ENCODE measurements at places on chromosomes 5 and 9.

DNA sequence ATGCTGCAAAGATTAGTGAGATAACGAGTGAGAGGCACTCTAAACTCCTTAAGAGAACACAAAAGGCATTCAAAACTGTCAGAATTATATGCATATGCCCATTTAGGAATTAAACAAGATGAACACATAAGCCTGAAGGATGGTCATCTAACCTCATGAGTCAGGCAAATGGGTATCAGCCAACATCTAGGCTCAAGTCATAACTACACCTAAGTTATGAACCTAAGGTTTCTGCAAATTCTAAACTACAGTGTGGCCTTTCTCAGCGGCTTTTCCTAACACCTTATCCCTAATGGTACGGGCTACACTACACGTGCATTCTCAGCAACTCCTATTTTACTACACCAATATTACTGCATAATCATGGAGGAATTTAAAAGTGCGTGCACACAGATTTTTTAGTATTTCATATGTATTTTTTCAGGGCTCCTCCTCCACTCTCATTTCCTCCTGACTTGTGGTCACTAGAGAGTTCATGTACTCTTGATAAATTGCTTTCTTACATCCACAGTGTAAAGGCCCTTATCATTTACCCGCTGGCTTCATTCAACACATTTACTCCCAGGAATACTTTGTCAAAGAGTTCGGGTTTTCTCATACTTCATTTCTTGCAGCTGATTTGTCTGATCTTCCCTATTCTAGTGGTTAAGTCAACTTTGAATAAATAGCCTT lies 316.5 kb downstream of the BNC2 start:
- DNase-seq, result no peak
- no peaks in the 10 kb centered on the region for H3K36me3 ChIP-seq
- no peak overlapping the region for H3K27ac ChIP-seq
- no peak overlapping the region for H3K4me3 ChIP-seq
- H3K27me3 ChIP-seq, result no peaks in the 10 kb centered on the region
- H3K4me1 ChIP-seq, result no peaks in the 10 kb centered on the region

DNA sequence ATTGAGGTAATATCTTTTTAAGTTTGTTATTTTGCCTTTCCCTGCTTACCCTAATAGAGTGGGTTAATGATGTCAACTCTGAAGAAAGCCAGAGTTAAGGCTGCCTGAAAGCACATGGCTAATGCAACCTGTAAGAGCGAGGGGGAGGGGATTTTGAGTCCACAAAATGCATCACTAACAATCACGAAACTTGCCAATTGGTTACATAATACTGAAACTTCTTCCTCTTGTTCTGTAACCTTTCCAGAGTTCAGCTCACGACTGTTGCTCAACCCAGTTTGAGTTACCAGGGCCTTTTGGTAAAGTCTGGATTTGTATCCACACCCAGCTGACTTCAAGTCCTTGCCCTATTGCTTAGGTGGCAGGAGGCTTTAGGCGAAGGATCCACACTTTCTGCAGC lies 308.8 kb downstream of the EFNA5 start:
- peaks cover 58% of the 10 kb centered on the region for H3K4me1 ChIP-seq
- H3K27ac ChIP-seq, result peak overlapping the region; percentile 63
- H3K36me3 ChIP-seq, result peaks cover 10% of the 10 kb centered on the region
- no peaks in the 10 kb centered on the region for H3K27me3 ChIP-seq
- no peak overlapping the region for H3K4me3 ChIP-seq

- H3K27me3 ChIP-seq, result peaks cover 9% of the 10 kb centered on the region
- H3K27ac ChIP-seq, result no peak overlapping the region
- H3K36me3 ChIP-seq, result no peaks in the 10 kb centered on the region
- no peak for DNase-seq
- H3K4me1 ChIP-seq, result peaks cover 8% of the 10 kb centered on the region
Measured at GRCh38 chr5:31153521-31153920, 40.0 kb upstream of the CDH6 start.

GRCh38 chr9:104836235-104836634 lies 72.3 kb downstream of the NIPSNAP3B start:
- no peak overlapping the region for H3K27ac ChIP-seq
- DNase-seq, result no peak
- no peak overlapping the region for H3K4me3 ChIP-seq
- H3K36me3 ChIP-seq, result no peaks in the 10 kb centered on the region

- H3K27me3 ChIP-seq, result no peaks in the 10 kb centered on the region
- H3K27ac ChIP-seq, result no peak overlapping the region
- H3K36me3 ChIP-seq, result no peaks in the 10 kb centered on the region
- no peak for DNase-seq
- no peak overlapping the region for H3K4me3 ChIP-seq
Measured at GRCh38 chr5:12861886-12862654, 957.8 kb upstream of the CTNND2 start.

GRCh38 chr5:133478199-133478985 lies 133.9 kb downstream of the FSTL4 start:
- no peak overlapping the region for H3K4me3 ChIP-seq
- H3K27me3 ChIP-seq, result peaks cover 94% of the 10 kb centered on the region
- no peaks in the 10 kb centered on the region for H3K36me3 ChIP-seq
- DNase-seq, result no peak
- H3K4me1 ChIP-seq, result no peaks in the 10 kb centered on the region
- H3K27ac ChIP-seq, result no peak overlapping the region

DNA sequence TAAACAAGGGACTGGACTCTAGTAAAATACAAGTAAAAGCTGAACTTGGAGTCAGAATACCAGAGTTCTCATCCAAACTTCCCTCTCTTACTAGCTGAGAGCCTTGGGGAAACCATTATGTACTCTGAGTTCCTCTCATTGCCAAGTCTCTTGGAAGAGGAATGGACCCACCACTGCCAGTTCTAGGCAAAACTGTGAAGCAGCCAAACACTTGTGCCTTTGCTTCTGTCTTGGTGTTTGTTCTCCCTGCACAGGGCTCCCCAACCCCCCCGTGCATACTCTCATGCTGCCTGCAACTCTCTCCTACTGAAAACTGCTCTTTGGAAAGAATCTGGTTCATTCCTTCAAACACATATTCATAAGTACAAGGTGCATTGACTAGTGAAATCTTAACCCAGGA lies 102.6 kb downstream of the PDZD2 start:
- peaks cover 16% of the 10 kb centered on the region for H3K27me3 ChIP-seq
- DNase-seq, result no peak
- no peaks in the 10 kb centered on the region for H3K36me3 ChIP-seq

DNA sequence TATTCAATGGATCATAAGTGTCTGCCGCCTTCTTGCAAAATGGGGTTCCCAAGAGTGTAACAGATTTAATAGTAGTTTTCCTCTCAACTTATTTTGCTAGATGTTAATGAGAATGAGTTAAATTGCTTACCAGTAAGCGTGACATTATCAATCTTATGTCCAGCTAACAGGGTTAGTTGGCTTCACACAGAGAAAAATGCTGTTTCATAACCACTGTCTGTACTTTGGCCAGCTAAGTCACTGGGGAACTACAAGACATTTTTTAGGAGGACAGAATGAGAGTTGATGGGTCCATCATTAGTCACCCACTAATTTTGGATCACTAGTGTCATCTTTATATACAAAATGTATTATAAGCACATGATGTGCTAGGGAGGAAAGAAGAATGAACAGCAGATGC lies 1.4 kb downstream of the CDC37L1 start:
- H3K4me1 ChIP-seq, result no peaks in the 10 kb centered on the region
- no peak overlapping the region for H3K27ac ChIP-seq
- no peak overlapping the region for H3K4me3 ChIP-seq

GRCh38 chr5:180303226-180304015 lies 11.5 kb upstream of the MAPK9 start:
- no peaks in the 10 kb centered on the region for H3K36me3 ChIP-seq
- H3K27me3 ChIP-seq, result peaks cover 27% of the 10 kb centered on the region
- no peak overlapping the region for H3K27ac ChIP-seq
- DNase-seq, result no peak
- no peaks in the 10 kb centered on the region for H3K4me1 ChIP-seq
- H3K4me3 ChIP-seq, result no peak overlapping the region

DNA sequence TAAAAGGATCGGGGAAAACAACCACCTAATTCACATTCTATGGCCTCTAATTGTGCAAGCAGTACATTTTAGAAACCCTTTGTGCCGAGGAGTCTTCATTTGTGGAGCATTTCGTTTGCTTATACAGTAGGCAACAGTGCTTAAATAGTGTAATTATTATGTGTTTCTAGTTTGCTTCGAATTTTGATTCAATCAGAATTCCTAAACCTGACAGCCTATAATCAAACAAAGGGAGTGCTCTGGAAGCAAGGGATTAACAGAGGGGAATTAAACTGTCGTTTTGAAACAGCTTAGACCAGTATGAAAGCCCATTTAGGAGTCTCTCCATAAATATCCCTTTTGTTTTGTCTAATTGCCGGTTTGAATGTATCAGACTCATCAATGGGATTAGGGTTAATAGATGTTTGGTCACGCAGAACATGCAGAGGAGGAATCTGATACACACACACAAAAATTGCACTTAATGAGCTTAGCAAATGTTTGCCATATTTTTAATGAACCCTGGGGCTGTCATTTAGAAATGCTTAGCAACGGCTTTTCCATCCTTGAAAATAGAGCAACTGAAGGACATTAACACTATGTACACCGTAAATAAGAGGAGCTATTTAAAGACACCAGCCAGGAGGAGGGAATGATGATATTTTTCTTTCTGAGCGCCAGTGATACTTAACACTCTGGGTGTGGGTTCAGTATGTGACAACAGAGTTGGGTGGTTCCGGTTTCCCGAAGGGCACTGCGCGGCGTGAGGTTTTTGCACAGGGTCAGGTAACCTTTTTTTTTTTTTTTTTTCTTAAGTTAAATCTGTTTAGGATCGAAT lies 404.7 kb downstream of the TLE4 start:
- H3K4me3 ChIP-seq, result no peak overlapping the region
- H3K4me1 ChIP-seq, result no peaks in the 10 kb centered on the region
- H3K27ac ChIP-seq, result no peak overlapping the region
- DNase-seq, result no peak

DNA sequence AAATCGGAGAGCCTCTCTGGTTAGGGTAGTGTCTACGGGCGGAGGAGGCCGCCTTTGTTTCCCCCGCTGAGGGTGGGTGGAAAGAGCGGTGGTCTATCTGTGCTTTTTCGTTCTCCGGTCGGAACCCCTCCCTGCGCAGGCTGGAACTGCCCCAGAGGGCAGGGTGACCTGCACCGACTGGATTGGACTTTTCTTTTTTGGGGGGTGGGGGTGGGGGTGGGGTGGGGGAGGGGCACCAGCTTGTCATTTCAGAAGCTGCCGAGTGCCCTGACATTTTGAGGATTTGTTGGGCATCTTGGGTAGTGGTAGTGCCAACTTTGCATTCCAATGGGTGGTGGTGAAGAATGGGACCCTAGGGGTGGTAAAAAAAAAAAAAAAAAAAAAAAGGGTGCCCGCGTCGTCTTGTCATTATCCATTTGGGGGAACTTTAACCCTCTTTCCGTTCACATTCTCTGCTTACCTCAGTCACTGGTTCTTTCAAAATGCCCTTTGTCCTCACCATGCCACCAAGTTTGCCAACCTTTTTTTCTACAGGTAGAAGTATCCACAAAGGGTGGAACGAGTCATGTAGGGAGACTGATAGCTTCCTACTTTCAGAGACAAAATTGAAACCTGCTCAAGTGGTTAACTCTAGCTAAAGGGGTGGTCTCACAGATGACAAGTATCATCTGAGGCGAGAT lies 1.3 kb downstream of the UBE2R2 start:
- H3K4me1 ChIP-seq, result peaks cover 39% of the 10 kb centered on the region
- peak overlapping the region; percentile 88 for H3K27ac ChIP-seq
- peak; percentile 3 for DNase-seq
- peak overlapping the region; percentile 93 for H3K4me3 ChIP-seq

DNA sequence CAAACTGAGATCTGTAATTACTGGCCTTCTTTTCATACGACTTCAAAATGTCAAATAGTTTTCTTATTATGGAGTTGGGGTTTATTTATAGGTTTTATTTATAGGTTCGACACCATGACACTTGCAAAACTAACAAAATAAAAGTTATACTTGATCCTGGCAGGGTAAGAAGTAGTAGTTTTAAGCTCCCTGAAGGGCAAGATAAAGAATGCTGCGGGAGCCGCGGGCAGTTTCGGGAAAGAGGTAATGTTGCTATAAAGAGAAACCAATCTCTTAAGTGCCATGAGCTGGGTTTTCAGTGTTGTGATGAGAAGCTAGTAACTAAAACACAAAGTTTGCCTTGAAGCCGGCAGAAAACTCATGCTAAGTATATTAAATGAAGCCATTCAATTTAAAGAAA lies 24.8 kb downstream of the PTPN3 start:
- peaks cover 65% of the 10 kb centered on the region for H3K4me1 ChIP-seq
- no peaks in the 10 kb centered on the region for H3K27me3 ChIP-seq
- H3K4me3 ChIP-seq, result no peak overlapping the region
- peaks cover 27% of the 10 kb centered on the region for H3K36me3 ChIP-seq

All from Calu3 (cell line).